ENCODE measurements at places on chromosomes 7 and 10.

DNA sequence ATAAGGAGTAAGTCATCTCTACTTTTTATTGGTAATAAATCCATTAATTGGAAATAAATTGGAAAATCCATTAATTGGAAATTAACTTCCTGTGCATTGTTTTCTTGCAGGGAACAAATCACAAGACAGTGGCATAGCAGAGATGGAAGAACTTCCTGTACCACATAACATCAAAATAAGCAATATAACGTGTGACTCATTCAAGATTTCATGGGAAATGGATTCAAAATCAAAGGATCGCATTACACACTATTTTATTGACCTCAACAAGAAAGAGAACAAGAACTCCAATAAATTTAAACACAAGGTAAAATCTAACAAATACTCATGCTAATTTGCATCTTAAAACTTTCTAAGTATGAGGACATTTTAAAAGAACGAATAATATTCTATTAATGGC is 57.8 kb downstream of the PHYHIPL start:
- no peak for DNase-seq

- no peak for DNase-seq
Observed at GRCh38 chr10:21183025-21183424, 285.9 kb upstream of the NEBL start.

GRCh38 chr10:12699781-12700556 is 301.5 kb downstream of the CCDC3 start:
- no peak for DNase-seq

GRCh38 chr7:130145424-130146100 is 59.6 kb downstream of the TMEM209 start:
- no peak for DNase-seq

DNA sequence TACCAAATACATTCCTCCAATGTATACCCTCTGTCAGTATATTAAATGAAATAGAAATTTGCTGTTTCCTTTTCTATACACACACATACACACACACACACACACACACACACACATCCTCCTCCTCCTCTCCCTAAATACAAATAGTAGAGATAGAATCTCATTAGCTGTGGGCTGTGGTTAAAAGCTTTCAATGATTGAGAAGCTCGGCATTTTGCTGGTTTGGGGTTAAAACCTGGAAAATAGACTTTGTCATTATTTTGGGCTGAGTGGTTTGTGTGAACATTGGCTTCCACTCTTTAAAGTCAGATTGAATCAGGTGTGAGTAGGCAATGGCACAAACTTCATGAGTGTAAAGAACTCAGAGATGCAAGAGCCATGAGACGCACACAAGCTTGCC is 596.0 kb downstream of the XPNPEP1 start:
- no peak for DNase-seq

GRCh38 chr10:8639486-8640185 is 585.1 kb downstream of the GATA3 start:
- DNase-seq: no peak

GRCh38 chr10:49408519-49409306 is 12.8 kb upstream of the DRGX start:
- DNase-seq: no peak

DNA sequence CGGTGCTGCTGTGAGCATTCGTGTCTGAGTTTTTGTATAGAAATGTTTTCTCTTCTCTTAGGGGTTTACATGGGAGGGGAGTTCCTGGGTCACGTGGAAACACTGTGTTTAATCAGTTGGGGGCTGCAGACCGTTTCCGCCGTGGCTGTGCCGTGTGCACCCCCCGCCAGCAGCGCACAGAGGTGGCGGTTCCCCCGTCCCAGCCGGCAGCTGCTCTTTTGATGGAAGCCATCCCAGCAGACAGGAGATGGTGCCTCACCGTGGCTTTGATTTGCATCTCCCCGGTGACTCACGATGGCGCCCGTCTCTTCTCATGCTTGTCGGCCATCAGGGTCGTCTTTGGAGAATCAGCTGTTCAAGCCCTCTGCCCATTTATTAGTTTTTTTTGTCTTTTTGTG is 34.9 kb upstream of the FOXL3 start:
- DNase-seq: no peak

GRCh38 chr7:49789736-49790135 is 16.3 kb downstream of the VWC2 start:
- DNase-seq: no peak

- DNase-seq: no peak
Observed at GRCh38 chr7:121480566-121481335, 84.6 kb upstream of the FAM3C start.

DNA sequence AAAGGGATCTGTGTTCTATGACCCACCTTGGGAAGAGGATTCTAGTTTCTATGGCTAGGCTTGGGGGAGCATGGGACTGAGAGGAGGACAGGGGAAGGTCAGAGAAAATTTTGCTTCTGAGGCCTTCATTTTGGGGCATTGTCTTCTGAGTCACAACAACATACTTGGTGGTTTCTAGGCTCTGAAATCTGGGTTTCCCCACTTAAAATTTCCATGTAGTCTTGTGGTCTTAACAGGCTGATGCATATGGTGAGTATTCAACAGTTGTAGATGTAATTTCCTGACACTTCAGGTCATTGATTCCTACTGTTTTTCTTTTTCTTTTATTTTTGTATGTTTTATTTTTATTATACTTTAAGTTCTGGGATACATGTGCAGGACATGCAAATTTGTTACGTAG is 88.5 kb downstream of the ANKRD7 start:
- no peak for DNase-seq

DNA sequence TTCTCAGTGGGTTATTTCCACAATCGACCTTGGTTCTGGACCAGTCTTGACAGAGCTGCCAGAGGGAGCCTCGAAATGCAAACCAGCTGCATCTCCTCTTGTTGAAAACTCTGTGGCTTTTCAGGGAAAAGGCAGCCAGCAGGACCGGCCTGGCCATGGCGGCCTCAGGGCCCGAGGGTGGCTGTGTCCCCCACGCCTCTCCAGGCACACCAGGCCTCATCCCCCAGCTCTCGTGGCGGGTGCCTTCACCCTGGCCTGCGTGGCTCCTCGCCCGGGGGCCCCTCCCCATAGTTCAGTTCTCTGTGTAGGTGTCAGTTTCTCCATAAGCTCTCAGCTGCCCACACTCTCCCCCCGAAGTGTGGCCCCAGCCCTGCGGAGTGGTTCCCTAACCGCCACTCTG is 63.5 kb downstream of the MGMT start:
- no peak for DNase-seq

DNA sequence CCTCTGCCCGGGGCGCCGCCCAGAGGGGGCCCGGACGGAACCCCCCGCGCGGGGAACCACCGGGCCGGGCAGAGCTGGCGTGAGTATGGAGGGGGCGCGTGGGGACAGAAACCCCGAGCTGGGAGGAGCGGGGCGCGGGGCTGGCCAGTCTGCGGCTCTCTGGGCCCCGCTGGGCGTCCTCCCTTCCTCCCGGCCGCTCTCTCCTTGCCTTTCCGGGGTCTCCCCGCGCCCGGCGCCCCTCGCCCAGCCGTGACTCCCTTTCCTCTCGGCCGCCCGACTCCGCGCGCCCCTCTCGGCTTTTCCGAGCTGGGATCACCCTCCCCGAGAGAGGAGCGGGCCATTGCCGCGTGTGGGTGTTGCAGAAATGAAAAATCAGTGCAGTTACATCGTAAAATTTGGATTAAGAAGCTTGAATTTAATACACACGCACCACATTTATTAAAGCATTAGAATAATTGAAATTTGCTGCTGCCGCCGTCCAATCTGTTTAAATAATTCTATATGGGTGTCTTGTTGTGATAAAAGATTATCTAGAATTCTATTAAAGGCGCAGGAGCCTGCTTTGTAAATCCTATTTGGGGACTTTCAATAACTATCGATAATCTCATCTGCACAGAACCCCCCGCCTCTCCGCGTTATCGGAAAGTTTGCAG is 9.1 kb downstream of the UNCX start:
- DNase-seq: no peak

DNA sequence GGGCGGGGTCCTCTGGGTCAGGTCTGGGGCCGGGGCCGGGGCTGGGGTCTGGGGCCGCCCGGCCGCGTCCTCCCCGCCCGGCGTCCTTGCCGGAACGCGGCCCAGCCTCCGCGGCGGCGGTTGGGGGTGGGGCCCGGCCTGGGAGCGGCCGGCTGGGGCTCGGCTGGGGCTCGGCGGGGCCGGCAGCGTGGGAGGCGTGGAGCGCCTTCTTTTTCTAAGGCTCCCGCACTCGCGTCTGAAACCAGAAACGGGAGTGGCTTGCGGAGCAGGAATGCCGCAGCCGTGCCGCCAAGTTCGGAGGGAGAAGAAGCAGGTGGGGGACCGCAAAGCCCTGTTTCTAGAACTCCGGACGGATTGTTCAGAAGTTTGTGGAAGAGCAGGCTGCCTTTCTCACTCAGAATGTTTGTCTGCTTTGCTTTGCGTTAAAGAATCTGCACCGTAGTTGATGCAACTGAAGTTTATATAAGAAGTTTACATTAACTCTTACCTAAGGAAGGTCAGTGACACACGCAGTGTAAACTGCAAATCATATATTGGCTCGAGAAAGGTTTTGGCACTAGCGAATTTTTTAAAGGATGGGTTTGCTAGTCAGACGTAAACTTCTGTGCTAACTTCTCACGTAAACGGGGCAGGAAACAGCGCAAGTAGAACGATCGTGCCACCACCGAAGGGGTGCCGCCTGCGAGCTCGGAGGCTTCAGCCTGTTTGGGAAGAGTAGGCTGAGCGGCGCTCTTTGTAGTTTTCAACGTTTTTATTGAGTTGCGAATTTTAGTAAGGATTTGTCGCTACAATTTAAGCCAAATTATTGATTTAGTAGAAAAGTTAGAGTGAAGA is 729 bp downstream of the DNAJB6 start:
- peak; percentile 45 for DNase-seq

GRCh38 chr10:102449321-102450123 is 1.8 kb downstream of the C10orf95 start:
- peak; percentile 73 for DNase-seq

DNA sequence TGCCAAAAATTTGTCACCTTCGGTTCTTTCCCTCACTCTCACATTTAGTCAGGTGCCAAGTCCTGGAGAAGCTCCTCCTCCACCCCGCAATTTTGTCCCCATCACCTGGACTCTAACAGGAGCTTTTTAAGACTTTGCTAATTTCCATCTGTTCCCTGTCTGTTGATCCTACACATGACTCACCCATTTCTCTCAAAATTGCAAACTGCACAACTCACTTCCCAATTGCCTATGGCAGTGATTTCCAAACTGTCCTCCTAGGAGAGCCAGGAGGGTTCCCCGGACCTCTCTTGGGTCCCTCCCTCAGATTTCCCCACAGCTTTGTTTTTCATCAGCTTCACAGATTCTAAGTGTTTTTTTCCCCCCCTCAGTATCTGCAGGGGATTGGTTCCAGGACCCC is 120.3 kb downstream of the WNT2 start:
- DNase-seq: no peak

Measured in T-helper 9 cell (primary cell).